ENCODE measurements at places on chromosomes 6 and 20.
A peak's percentile ranks its signal among the peaks of the same experiment; 100 is the strongest.

GRCh38 chr6:17719323-17720041 lies 12.8 kb upstream of the NUP153 start:
- DNase-seq: no peak

- no peak for DNase-seq
Observed at GRCh38 chr20:57322476-57322875, 7.1 kb upstream of the SPO11 start.

DNA sequence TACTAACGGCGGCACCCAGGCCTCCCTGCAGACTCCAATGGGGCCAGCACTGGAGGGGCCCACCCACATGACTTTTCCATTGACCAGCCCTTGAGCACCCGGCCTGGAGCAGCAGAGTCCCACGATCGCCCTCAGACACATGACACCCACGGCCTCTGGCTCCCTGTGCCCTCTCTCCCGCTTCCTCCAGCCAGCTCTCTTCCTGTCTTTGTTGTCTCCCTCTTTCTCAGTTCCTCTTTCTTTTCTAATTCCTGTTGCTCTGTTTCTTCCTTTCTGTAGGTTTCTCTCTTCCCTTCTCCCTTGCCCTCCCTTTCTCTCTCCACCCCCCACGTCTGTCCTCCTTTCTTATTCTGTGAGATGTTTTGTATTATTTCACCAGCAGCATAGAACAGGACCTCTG lies 26.1 kb upstream of the FANCE start:
- no peak for DNase-seq

DNA sequence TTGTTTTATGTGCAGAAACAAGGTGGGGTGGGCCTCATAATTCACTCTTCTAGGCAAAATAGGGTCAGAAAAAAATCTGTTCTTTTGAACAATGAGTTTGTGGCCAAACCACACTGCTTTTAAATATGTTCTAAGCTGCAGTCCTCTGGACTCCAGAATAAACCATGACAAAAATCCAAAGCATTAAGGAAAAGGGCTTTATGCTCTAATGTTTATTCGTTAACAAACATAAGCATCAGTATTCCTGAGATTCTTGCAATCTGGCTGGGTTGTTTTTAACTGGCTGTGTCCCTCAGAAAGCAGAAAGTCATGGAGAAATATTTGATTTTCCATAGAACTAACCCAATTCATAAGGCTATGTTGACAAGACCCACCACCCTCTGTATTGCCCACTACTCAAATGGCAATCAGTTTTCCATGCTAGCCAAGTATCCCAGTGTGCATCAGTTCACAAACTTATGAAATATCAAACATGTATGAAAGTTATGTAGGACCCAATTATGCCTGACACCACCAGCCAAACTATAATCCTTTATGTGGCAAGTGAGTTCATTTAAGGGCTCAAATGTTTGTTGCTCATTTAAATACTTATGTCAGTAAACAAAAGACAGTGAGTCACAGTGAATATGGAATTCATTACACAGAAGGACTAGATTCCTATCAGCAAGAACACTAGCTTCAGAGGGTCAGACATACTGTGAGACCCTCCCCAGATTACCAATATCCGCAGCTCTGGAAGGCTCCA lies 45.1 kb downstream of the PKHD1 start:
- DNase-seq: no peak

DNA sequence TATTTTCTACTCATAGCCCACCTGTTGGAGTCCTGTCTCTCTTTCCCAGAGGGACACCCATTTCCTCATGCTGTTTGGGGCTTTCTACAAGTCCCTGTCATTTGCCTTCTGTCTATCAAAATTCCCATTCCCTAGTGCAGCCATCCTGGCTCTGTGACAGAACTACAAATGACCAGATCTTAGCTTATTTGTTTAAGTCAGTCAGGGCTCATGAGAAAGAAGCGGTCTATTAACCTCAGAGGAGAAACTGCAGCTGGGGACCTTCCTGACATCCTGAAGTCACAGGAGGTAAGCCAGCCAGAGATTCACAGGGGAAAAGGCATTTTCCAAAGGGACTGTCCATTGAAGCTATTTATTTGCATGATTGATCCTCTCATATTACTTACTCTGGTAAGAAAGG lies 1.7 kb upstream of the COL9A1 start:
- DNase-seq: no peak

- DNase-seq: no peak
Observed at GRCh38 chr20:4074877-4075455, 59.6 kb upstream of the RNF24 start.

DNA sequence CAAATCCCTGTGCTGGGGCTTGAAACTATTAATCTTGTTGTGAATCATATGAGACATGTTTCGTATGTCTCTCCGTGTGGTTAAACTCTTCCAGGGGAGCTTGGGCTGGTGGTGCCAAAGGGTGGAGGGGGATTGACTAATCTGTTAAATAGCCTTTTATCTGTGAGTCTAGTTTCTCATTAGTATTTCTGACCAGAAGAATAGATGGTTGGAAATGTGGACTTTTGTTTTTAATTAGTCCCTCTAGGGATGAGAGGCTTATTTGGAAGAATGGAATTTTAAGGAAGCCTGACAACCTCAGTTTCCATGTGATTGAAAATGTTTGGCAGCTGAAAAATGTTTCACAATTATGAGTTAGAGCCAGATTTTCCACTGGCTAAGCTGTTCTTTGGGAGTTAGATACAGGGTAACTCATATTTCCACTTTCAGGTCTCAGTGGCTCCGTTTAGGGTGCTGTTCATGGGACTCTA lies 117.3 kb downstream of the BCKDHB start:
- no peak for DNase-seq

GRCh38 chr6:161105408-161105807 lies 113.8 kb downstream of the MAP3K4 start:
- no peak for DNase-seq

GRCh38 chr6:15413466-15414234 lies 167.8 kb downstream of the JARID2 start:
- DNase-seq: no peak

GRCh38 chr6:142850679-142851423 lies 94.1 kb downstream of the HIVEP2 start:
- no peak for DNase-seq

- no peak for DNase-seq
Observed at GRCh38 chr20:33828326-33828844, 17.2 kb downstream of the CHMP4B start.

DNA sequence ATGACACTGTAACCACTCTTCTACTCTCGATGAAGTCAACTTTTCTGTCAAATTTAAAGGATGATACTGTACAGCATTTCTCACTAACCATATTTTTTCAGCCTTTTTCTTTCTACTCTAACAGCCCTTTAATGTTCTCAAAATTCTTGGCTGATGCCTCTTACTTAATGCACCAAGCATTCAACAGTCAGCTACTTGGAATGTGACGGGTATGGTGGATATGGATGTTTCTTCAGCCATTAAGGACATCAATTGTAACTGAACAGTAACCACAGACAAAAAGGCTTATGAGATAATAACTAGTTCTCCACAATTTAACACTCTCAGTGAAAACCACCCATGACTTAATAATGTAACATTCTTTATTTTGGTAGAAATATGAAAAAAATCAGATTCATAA lies 467.2 kb upstream of the ZNF337 start:
- no peak for DNase-seq

GRCh38 chr6:151493804-151494234 lies at the start of gene CCDC170:
Gene CCDC170, plus strand, starts transcription at chr6:151494017. Its CDS starts 112 bp downstream, at chr6:151494129.
- peak; percentile 51 for DNase-seq

GRCh38 chr20:50552979-50553378 lies 42.8 kb downstream of the PTPN1 start:
- no peak for DNase-seq

DNA sequence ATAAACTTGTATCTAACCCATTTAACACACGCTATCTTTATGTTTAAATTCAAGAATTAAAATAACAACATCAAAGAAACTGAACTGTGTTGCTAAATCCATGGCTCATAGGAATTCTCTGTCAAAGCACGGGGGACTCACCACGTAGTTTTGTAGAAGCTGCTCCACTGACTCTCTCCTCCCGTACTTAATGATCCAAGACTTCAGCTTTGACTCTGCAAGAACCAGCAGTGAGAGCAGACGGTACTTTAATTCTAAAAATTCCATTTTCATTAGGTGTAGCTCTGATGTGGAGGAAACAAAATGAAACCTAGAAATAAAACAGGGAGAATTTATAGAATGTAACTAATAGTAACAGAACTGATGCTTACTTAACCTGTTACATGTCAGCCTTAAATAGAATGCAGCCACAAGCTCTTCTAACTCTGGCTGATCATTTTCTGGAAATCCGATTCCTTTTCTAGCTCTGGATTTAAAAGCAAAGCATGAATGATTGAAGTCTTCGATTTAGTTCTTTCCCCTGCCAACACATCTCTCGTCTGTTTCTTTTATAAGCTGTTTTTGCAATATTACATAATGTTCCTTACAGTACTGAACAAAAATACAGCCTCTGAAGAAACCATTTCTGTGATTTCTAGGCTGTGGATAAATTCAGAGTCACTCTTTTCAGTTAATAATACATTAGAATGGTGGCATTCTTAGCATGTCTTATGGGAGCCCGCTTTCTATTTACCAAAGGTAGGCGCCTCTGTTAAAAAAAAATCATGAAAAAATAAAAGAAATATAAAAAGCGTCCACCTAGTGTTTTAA lies 165.5 kb downstream of the SYNE1 start:
- DNase-seq: peak; percentile 24

DNA sequence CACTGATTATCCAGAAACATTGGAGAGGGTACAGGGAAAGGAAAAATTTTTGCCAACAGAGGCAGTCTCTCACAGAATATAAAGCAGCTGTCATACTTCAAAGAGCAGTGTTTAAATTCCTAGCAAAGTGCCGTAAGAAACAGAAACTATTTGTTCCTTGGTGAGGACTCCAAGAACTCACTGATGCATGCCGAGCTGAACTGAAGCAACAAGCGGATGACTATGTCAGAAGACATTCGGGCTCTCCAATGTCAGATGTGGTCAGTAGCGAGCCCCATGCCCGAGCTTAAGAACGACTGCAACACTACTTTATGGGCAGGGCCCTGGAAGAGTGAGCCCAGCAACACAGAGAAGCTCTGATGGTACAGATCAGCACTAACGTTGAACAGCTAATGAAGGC lies 54.7 kb downstream of the OR2B6 start:
- DNase-seq: no peak

DNA sequence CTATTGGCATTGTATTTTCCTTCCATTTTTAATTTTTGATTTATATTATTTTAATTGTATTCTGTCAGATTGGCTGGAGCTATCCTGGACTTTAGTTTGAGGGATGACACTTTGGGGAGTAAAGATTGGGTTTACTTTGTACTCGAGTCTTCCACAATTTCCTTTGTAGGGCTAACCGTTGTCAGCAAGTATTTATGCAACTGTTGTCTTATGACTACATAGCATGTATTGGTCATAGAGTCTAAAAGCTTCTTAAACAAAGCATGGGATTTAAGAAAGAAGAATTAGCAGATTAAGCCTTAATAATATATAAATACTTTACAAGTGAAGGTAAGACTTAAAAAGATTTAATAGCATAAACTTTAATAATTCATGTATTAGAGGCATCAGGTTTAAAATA lies 19.6 kb downstream of the FARS2 start:
- DNase-seq: no peak

- no peak for DNase-seq
Observed at GRCh38 chr6:75331151-75331550, 46.6 kb upstream of the TMEM30A start.

DNA sequence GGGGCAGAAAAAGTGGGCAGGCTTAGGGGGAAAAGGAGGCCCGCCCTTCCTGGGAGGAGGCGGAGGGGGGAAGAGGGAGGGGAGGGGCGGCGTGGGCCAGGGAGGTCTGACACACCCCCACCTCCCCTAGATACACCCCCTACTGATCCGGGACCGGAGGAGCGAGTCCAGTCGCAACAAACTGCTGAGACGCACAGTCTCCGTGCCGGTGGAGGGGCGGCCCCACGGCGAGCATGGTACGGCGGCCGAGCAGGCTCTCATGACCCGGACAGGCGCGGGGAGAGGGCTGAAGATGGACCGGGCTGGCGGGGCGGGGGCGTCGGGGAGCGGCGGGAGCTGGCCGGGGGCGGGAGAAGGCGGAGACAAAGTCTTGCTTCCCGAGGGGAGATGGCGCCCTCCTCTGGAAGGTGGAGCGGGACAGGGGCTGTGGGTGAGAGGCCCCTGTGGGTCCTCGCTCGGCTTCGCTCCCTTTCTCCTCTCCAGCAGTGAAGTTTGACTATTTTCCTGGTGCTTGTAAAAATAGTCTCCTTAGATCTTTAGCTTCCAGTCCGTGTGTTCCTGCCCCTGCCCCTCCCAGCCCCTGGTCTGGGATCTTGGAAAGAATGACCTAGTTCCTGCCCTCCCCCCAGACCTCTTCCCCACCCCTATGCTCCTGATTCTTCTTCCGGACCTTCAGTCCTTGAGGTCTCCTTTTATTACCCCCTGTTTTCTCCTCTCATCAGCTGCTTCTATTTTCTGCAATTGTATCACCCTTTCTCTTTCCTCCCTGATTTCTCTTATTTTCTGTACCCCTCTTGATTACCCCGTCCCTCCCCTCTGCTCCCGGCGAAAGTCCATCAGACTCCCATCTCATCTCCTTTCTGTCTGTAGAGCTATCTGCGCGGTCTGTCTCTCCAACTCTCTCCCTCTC lies 6.1 kb downstream of the SYNGAP1 start:
- peak; percentile 86 for DNase-seq

- no peak for DNase-seq
Observed at GRCh38 chr6:157721426-157721825, 101.6 kb upstream of the SNX9 start.

- DNase-seq: peak; percentile 75
Observed at GRCh38 chr6:112443179-112444065, 96.3 kb downstream of the RFPL4B start.

- DNase-seq: no peak
Observed at GRCh38 chr6:3696525-3697088, 54.9 kb downstream of the PXDC1 start.

GRCh38 chr20:22904386-22904785 lies 130.7 kb upstream of the SSTR4 start:
- no peak for DNase-seq

- DNase-seq: no peak
Observed at GRCh38 chr6:129795261-129795660, 65.9 kb downstream of the TMEM244 start.

- no peak for DNase-seq
Observed at GRCh38 chr6:112155886-112156285, 68.5 kb downstream of the FAM229B start.

DNA sequence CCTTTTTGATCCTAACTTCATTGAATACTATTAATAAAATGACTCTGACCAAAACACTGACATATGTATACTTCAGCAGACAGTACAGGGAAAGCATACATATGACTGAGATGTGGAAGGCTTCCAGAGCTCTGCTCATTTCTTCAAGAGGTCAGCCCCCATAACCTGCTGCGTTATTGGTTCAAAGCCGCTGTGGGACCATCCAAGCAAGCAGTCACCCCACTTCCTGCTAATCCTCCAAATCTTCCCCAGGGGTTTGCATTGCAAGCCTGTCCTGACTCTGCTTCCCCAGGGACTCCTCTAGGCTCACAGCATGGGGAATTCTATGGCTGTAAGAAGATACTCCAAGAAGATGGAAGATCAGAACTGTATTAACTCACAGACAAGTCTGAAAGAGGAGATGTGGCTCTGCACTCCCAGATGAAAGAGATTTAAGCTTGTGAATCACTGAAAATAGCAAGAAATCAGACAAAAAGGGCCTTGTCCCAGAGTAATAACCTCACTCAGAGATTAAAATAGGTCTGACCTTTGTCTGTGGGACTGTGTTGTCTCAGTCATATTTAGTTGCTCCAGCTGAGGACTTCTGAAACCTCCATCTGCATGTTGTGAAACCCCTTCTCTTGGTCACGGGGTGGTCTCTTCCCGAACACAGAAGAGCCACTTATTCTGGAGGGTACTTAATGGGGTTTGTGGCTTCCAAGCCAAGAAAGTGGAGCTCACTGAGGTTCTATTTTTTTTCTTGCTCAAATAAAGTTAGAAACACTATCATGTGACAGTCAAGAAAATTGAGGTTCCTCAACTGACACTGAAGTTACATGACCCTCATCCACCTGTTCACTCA lies 101.5 kb upstream of the MARCKS start:
- no peak for DNase-seq
